Heart left ventricle (tissue), 16 donors: ENCODE measurements at places on chromosomes 2 and 18. TPM values are rescaled to one million over a fixed set of nuclear protein-coding genes. Genes with fewer than 3 reads are reported as not detected.

DNA sequence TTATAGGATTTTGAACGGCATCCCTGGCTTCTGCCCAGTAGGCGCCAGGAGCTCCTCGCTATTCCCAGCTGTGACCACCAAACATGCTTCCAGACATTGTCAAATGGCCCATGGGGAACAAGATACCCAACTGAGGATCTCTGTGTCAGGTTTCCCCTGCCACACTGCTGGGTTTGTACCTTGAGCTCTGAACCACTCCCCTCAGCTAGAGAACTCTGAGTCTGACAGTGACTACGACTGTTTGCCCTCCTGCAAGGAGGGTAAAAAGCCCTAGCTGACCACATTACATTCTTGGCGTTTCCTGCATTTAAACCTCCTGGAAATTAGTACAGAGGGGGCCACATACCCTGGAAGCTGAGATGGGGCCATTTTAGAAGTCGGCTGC, 12.4 kb downstream of the LRRFIP1 start:
- no peaks in the 10 kb centered on the region for H3K4me1 ChIP-seq
- H3K36me3 ChIP-seq = no peaks in the 10 kb centered on the region
- no peaks in the 10 kb centered on the region for H3K27me3 ChIP-seq
- DNase-seq = no peak
- no peak overlapping the region for H3K4me3 ChIP-seq

DNA sequence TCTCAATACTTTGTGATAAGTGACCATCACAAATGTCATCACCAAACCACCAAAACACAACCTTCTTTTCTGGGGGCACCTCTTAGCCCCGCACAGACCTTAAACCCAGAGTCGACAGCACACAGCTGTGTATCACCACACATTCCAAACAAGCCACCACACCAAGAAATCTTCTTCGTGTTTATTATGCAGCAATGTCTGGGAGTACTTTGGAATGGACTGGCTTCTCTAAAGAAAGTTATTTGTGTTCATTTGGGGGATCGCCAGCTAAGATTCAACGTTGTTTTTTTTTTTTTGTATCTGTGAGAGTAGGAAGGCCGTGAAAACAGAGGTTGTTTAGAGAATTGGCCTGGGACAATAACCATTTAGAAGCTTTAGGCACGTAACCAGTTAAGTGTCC, 1.1 kb upstream of the MTA3 start:
- H3K27ac ChIP-seq = peak overlapping the region; percentile 92
- H3K36me3 ChIP-seq = peaks cover 4% of the 10 kb centered on the region
- H3K4me3 ChIP-seq = no peak overlapping the region
- no peaks in the 10 kb centered on the region for H3K27me3 ChIP-seq
- DNase-seq = no peak
- H3K4me1 ChIP-seq = peaks cover 17% of the 10 kb centered on the region

DNA sequence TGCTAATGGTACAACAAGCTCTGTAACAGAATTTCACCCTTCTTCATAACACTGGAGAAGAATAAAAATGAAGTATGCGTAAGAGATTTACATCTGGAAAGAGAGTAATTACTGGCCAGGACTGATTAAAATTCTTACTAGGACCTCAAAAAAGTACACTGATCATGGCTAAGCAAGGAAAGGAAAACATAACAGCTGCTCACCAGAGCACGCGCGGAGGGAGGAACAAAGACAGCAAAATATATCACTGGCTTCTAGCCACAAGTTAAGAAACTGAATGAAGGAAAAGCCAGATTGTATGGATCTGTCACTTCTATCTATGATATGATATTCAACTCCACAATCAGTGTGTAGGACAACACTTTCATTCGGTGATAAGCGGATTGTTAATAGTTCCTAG, 15.6 kb upstream of the CYTIP start:
- no peak overlapping the region for H3K4me3 ChIP-seq
- H3K4me1 ChIP-seq = no peaks in the 10 kb centered on the region
- DNase-seq = no peak
- H3K36me3 ChIP-seq = no peaks in the 10 kb centered on the region
- no peak overlapping the region for H3K27ac ChIP-seq

DNA sequence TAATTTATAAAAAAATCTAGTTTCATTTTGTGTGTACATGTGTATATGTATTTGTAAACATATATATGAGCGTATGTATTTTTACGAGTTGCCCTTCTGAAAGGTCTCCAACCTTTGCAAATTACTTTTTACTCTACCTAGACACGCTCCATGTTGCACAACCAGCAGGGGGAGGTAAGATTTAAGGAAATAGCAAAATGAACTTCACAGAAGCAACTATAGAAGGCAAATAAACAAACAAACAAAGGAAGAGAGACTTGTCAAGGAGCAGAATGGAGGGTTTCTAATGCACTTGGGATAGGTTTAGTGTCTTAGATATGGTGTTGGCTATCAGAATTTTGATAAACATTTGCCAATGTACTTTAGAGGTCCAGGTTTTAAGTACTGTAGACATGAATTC, 820.5 kb upstream of the POU3F3 start:
- H3K27ac ChIP-seq = no peak overlapping the region
- no peaks in the 10 kb centered on the region for H3K36me3 ChIP-seq
- no peaks in the 10 kb centered on the region for H3K4me1 ChIP-seq
- no peak overlapping the region for H3K4me3 ChIP-seq

The ICOS gene
- total RNA-seq = not detected

DNA sequence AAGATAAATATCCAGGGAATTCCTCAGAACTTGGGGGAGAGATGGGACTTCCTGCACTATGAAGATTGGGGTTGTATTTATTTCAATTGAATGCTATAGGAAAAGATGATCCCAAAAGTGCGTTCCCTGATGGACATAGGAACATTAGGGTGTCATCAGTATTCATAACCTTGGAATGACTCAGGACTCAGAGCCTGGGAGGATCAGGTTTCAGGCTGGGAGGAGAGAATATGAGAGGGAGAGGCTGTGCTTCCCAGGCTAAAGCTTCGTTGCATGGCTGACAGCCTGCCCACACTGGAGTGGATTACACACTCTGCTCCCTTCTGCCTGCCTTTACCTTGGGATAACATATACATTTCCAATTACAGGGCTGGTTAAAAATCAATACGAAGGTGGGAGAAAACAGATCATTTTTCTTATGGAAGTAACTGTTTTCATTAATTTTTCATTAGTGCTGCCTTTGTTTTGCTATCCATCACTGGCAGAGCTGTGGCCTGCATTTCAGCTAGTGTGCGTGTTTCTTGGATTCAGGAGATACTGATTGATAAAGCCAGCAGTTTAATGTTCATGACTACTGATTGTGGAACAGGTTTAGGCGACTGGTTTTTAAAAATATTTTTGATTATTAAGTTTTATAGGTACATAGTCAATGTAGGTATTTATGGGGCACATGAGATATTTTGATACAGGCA, 118.7 kb downstream of the KCTD1 start:
- no peaks in the 10 kb centered on the region for H3K27me3 ChIP-seq
- no peaks in the 10 kb centered on the region for H3K4me1 ChIP-seq
- H3K4me3 ChIP-seq = no peak overlapping the region
- H3K27ac ChIP-seq = no peak overlapping the region

DNA sequence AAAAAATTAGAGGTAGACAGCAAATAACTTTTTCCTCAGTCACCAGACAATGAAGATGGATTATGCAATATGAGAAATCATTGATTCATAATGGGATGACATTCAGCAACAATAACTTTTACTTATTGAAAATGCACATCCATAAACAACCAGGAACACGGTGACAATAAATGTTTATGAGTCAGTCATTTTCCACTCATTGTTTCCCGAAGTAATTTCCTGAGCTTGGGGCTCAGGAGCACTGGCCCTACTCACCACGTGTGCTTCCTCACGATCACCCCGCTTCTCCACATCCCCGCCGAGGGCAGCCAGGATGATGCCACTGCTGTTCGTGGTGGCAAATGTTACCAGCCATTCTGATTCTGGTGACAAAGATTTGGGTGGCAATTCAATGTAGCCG, 156.3 kb downstream of the LAMA1 start:
- no peak overlapping the region for H3K4me3 ChIP-seq
- H3K27ac ChIP-seq = no peak overlapping the region
- DNase-seq = no peak
- H3K36me3 ChIP-seq = no peaks in the 10 kb centered on the region
- H3K27me3 ChIP-seq = no peaks in the 10 kb centered on the region

The RAPGEF4 gene
- 10.5 TPM for total RNA-seq
